ENCODE measurements at places on chromosomes 12 and 14.

DNA sequence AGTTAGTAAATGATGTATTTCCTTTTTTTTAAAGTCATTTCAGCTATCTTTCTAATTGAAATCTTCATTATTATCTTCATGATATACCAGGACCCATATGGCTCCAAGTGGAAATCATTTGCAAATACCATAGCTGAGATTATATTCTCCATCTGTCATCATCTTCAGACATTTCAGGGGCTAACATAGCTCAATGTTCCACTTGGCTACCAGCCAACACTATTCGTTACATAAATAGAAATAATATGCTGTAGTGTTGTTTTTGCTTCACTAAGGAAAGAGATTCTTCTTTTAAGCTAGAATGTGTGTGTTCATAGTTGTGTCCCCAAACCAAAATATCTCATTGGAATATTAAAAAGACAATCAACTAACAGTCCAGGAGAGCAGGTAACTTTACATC is 225.1 kb downstream of the DIO2 start:
- DNase-seq: no peak

DNA sequence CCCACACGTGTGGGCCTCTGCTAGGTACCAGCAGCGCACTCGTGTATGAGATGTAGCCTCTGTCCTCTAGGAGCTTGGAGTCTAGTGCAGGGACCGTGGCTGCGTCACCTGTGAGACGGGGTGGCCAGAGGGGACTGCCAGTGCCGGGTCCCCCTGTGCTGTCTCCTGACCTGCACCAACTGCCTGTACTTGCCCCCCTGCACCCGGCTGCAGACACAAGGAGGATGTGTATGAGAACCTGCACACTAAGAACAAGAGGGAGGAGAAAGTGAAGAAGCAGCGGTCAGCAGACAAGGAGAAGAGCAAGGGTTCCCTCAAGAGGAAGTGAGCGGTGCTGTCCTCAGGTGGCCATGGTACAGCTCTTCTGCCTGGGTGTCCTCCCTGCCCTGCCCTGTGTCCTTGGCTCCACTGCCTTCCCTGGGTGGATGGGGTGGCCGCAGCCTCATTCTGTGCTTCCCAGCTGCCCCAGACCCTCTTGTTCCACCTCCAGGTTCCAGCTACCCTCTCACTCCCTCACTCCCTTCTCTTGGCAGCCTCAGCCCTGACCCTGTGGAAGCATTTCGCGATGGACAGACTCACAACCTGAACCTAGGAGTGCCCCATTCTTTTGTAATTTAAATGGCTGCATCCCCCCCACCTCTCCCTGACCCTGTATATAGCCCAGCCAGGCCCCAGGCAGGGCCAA is 9.6 kb downstream of the PTPN6 start:
- DNase-seq: peak; percentile 77

GRCh38 chr14:75333606-75334548 is 55.2 kb downstream of the FOS start:
- peak; percentile 63 for DNase-seq

DNA sequence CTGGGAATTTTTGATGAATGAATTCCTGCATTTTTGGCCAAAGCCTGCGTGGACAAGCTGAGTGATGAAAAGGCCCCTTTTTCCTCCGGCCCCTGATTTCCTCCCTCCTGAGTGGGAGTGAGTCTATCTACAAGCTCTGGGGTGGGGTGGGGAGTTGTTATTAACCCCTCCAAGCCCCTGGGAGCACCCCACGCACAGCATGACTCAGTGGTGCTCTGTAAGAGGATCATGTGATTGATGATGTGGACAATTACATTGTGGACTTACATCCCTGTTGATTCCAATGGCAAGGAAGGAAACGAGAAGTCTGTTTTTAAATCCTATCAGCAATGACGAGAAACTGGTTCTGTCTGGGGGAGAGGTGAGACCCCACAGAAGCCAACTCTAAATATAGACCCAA is 5.1 kb upstream of the DLK1 start:
- DNase-seq: no peak

DNA sequence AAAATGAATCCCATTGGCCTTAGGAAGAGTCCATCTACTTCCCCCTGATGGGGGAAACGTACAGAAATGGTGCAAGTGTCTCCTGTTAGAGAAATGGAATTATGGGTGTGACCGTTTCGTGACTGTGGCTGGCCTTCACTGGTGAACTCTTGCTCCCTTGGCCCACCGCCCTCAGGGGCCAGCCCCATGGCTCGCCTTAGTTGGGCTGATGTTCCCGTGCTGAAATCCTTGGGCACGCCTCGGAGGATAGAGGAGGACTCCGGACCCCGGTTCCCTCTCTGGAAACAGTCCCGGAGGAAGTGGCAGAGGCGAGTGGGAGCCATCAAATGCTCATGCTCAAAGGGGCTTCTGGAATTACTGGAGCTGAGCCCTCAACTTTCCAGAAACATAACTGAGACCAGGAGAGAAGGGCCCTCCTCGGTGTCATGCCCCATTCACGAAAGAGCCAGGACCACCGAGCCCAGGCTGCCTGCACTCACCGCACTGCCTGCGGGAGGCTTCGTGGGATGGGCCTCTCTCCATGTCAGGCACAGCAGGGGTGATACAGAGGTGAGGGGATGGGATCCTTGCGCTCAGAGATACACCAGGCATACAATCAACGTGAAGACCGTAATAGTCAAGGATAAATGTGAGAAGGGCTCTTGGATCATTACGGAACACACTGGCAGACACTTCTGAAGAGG is 10.1 kb upstream of the CACNA2D4 start:
- no peak for DNase-seq

DNA sequence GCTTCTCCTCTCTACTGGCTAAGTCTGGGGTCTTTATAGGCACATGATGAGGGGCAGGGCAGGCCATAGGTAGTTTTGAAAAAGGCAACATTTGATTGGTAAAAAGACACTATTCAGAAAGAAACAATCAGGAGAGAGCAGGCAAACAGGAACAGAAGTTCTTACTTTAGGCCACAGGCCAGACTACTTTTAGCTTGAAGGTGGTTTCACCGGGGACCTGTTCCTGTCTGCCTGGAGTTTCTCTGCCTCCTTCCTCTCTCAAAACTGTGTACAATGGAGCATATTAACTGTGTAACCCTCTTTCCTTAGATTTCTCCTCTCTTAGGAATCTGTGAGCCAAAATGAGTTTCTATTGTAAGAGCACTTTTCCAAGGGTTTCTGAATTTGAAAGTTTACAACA is 167.9 kb upstream of the AVPR1A start:
- no peak for DNase-seq

GRCh38 chr12:115886666-115887065 is 390.8 kb downstream of the MED13L start:
- no peak for DNase-seq

DNA sequence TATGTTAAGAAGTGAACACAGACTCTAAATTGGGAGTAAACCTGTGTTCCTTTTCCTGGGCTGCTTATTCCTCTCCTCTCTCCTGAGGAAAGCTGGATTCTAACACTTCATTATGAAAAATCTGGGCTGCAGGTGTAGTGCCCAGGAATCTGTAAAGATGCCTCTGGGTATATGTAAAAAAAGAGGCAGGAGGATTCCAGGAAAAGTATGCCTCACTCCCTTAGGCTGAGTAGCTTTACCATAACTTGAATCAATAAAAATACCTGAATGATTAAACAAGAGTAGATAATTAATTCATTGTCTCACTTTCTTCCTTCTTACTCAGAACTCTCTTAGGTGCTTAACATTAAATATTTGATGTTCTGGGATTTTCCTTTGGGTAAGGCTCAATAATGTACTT is 185.1 kb downstream of the GRIP1 start:
- no peak for DNase-seq

DNA sequence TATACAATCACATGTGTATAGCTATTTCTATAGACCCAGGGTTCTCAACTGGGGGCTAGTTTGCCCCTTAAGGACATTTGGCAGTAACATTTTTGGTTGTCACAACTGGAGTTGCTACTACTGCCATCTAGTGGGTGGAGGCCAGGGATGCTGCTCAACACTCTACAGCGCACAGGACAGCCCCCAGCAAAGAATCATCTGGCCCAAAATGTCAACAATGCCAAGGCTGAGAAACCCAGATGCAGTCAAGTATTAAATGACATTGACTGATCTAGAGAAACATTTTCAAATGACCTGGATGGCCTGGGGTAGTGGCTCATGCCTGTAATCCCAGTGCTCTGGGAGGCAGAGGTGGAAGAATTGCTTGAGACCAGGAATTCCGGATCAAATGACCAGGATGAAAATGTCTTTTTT is 5.8 kb downstream of the WSB2 start:
- DNase-seq: peak; percentile 84

Measured in activated CD4-positive, alpha-beta T cell treated with anti-CD3 and anti-CD28 coated beads, Interleukin-2, amount 50 U/mL, for 16 hours (primary cell).